CMK (cell line): ENCODE measurements at places on chromosomes 2 and 18.

DNA sequence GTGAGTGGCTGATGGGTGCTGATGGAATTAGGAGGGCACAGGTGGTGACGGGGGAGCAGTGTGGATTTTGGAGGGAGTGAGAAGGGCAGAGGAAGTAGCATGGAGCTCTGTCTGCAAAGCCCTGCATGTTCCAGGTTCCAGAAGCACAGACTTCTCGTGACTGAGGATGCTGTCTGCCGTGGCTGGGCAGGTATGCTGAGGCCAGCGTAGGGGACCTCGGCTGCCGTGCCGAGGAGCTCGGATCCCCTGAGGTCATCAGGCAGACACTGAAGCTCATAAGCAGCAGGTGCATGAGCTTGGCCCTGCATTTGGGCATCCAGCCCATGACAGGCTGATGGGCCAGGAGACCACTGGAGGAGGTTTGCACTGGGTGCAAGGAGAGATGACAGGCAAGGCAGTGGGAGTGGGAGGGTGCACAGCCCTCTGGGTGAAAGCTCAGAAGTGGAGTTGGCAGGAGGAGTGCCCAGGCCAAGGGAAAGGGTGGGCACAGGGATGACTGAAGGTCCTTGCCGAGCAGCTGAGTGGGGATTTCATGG is 215.3 kb downstream of the SH3RF3 start:
- no peak for DNase-seq

DNA sequence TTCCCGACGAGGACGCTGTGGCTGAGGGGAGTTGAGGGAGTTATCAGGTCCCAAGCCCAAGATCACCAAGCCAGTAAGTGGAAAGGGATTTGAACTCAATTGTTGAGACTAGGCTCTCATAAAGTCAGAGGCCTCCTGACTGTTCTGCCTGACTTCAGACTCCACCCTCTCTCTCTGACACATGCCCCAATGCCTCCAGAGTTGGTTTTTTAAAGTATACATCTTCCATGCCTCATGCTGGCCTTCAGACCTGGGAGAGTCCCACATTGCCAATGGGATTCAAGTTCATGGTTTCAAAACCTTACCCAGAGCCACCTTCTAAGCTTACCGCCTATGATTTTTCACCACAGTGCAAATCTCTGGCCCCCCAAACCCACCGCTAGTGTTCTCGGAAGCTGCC is 100.8 kb downstream of the RTN4 start:
- DNase-seq, result no peak

DNA sequence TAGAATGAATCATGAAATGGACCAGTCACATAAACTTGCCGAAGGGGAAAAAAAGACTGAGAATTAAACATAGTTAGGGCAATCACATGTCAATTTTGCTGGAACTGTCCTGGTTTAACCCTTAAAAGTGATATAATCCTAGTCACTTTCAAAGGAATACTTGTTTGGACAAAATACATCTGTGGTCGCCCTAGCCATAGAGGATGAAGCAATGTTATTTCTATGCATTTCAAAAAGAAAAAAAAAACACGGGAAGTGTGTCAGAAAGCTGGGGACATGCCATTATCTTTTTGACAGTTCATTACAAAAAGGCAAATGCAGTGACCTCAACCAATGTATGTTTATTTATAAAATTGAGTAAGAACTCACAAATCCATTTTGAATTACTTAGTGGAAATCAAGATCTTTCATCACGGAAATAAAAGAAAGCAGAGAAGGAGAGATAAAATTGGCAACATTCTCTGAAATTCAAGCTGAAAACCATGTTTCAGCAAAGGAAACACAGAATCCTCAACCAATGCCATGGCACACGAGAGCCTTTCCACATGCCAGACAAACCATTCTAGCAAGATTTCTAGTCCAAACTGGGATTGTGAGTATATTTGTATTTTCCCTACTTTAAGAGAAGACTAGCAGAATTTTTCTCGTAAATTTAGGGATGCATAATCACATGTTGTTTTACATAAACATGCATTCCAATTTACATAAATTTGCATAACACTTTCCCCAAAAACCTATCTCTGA is 854.3 kb upstream of the ACVR2A start:
- DNase-seq, result no peak

- no peak for DNase-seq
Measured at GRCh38 chr2:239819091-239819973, 205.8 kb downstream of the NDUFA10 start.

- DNase-seq, result no peak
Measured at GRCh38 chr2:137009953-137010352, 244.6 kb downstream of the THSD7B start.
